ENCODE measurements at places on chromosomes 7 and 10.

GRCh38 chr10:99125879-99126278, 109.8 kb downstream of the HPSE2 start:
- DNase-seq, result peak; percentile 3

DNA sequence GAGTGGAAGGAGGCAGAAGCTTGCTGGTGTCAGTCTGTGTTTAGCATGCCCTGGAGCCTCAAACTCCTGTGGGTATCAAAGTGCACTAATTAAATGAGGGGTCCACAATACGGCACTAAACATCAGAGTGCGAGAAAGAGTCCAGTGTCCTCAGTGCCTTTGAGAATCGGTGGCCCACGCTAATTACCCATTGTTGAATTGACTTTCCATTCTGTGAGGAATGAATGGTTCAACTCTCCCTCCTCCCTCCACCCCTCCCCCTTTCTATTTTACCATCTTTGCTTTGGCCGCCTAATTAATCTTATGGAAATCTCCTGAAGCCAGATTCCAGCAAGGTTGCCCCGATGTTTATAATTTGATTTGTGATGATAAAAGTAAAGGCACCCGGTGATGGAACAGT, 217.8 kb downstream of the TFEC start:
- DNase-seq, result no peak

GRCh38 chr10:4141471-4141870, 356.5 kb upstream of the KLF6 start:
- DNase-seq, result no peak

GRCh38 chr7:119964788-119965542, 308.0 kb upstream of the KCND2 start:
- DNase-seq, result no peak

DNA sequence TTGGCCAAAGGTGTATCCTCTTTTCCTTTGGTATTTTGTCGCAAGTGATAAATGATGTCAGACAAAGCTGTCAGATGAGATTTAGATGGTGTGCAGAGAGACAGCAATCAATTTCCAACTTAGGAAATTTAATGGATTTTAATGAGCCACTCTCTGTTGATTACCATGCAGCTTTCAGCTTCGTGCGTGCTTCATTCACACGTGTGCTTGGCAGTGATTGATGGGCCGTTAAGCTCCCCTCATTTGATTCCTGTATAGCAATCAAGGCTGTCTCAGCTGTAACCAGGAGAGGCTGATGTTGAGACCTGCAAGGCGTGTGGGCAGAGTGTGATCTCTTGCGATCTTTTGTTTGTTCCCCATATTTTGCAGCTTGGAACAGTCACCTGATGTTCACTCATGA, 439.6 kb downstream of the CALN1 start:
- no peak for DNase-seq

- no peak for DNase-seq
These were observed 28.3 kb downstream of the C1GALT1 start for GRCh38 chr7:7210475-7211237.

- no peak for DNase-seq
These were observed 10.8 kb upstream of the LRRC4 start for GRCh38 chr7:128042012-128042411.

DNA sequence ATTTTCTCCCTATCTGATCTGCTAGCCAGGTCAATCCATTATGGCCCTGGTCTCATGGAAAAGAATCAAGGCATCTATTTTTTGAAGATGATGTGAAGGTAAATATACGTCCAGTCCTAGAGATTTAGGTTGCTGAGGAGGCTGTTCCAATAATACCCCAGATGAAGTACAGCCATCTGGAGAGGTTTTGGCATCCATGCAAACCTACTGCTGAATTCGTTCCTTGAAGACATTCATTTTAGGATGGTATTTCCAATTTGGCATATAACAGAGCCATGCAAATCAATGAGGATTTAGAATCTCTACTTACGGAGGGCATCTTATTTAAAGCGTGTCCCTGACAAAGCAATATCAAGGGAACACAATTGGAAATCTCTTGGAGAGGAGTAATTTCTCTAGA, 465.5 kb downstream of the KCNMA1 start:
- DNase-seq, result no peak

DNA sequence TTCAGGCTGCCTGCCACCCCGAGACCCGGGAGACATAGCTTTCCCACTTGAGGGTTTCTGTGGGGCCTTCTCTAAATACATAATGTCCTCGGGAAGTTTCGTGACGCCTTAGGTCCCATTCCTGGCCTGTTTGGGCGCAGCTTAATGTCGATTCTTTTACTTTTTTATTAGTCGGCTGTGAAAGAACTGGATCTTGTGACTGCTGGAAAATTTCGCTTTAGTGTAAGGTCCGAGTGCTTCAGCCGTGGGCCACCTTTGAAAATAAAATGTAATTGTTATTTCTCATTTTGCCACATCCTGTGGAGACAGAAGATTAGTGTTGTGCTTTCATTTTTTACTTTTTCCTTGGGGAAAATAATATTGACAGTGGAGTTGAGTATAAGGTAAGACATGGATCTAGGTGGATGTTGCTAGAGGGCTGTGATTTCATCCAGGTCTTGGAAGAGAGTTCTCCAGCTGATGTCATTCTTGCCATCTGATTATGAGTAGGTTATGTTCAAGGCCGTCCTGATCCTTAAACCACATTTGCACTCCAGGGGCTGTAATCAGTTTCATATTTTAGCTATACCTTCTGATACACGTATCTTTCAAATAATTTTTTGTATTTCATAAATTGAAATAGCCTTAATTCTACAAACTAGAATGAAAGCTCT, 830 bp downstream of the RAB18 start:
- DNase-seq, result no peak

- peak; percentile 66 for DNase-seq
These were observed 300.4 kb upstream of the NFE2L3 start for GRCh38 chr7:25851332-25852210.

DNA sequence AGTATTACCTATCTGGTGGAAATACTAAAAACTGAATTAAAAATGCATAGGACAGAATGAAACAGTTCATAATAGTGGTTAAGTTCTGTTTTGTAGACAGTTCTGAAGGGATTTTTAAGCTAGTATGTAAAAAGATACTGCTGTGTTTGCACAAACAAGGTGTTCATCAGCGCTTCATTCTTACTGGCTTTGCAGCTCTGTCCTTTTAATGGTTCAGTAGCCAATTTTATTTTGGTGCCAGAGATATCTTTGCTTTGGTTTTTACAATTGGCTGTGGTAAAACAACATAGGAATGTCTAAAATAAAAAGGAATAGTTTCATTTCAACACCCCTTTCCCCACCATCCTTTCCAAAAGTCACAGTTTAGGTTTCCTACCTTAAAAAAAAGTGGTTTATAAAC, 33.0 kb downstream of the STAM start:
- DNase-seq, result no peak

DNA sequence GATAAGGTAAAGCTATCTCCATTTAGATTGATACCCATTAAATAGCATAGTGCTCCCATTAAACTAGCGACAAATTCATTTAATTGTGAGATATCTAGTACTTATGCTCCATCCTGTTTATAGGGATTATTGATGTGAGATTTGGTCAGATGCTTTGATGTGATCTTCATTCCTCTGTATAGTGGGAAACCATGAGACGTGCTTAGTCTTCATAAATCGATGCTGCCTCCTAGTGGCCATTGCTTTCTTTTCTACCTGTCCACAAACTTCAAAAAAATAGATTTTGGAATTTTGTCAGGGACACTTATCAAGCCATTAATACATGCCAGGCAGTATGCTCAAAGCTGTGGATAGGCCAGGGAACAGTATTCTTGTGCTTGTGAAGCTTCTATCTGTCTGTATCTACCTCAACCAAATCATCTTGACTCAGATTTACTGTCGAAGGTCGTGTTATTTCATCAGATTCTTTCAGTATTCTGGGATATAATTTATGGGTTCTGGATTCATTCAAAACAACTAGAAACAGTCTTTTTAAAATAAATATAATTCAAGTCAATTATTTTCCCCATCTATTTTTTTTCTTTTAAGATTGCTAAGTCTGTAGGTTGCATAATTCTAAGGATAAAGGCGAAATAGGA, 12.0 kb downstream of the LSM8 start:
- peak; percentile 70 for DNase-seq

DNA sequence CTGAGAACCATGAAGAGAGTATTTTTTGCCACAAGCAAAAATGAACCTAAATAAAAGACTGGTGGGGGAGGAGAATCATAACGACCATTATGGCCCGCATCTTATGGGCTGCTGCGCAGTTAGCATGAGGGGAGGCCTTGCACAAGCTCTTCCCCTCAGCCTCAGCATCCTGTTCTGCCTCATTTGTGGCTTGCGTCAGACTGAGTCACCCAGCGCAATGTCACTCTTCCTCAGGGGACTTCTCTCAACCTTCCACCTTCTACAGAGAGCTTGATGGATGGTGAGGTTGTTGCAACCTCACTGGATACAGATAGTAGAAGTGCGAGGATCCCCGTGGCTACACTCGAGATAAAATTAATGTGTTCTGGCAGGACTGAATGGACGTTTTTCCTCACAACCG, 16.8 kb upstream of the GPR15LG start:
- no peak for DNase-seq

DNA sequence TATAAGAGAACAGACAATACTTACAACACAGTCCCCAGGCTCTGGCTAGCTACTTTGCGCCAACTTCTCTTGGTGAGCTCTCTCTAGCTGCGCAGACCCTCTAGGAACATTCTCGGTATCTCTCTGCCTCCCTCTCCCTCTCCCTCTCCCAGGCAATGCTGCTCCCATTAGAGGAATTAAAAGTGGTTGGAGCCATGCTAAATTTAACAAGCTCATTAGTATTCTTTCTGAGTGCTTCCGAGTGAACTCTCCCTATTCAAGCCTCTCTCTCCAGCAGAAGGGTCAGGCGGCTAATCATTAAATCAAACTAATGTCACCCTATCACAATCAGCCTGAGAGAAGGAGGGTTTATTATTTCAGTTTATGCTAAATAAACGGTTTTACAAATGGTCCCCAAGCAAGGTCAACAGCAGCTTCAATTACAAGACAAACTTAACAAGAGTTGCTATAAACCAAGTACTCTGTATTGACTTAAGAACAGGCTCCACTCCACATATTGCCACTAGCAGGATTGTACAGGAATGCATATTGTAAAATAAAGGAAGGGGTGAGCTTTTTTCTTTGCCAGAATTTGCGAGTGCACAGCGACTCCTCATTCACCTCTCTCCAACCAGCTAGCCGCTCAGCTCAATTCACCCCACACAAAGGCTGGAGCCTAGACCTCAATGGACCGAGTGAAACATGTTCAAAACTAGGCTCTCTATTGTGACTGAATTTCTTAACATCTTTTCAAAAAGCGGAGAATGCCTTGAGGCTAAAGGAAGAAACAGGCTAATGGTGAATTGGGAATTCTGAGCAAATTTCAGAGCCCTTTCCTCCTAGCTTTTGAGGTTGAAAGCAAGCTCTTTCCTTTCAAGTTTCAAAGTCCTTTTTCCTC, 84.4 kb downstream of the GLI3 start:
- DNase-seq, result no peak

DNA sequence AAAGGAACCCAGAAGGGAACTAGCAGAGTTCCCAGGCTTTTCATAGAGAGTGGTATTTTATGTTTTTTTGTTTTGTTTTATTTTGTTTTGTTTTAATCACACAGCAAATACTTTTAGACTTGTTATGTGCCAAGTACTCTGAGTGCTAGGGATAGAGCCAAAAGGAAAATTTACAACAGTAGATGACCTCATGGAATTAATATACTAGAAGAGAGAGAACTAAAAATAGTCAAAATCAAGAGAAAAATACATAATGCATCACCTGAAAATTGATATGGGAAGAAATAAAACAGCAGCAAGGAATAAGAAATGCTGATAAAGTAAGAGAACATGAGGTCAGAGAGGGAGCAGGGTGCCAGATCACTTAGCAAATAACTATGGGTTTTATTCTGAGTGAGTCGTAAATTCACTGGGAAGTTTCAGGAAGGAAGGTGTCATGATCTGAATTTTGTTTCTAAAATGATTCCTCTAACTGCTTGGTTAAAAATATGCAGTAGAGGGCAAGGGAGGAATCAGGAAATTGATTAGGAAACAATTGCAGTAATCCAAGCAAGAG, 351.0 kb downstream of the ANKRD7 start:
- DNase-seq, result no peak

- no peak for DNase-seq
These were observed 200.0 kb upstream of the AGK start for GRCh38 chr7:141351175-141351574.

DNA sequence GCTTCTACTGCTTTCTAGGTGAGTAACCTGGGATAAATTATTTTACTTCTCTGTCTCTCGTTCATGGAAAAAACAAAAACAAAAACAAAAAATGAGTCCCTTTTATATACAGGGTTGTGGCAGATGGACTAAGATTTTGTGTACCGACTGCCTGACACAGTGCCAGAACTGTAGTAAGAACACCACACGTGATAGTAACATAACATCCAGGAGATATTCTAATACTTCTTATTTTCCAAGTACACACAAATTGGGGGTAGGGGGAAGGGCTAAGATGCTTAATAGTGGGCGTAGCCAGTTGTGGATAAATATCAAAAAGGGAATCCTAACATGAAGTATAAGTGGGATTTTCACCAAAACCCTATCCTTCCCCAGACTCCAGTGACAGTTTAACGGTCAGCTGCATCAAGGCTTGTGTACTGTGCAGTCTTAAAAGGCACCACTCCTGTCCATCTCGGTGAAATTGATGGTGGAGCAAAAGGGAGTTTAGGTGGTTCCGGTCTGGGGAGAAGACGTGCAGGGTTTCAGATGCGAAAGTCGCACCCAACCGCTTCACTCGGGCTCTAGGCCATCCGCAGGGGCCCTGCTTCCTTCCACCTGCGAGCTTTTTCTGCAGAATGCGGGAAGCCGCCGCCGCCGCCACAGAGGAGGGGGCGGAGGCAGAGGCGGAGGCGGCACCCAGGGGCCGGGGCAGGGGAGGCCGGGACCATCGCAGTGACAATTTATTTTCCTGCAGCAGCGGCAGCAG, at the start of gene STAMBPL1:
Gene STAMBPL1, plus strand, starts transcription at position 712 of the 748 bp plus-strand sequence. CDS start 21,464 bp downstream, outside the sequence.
- peak; percentile 67 for DNase-seq

Measured in NCI-H1694 treated with DMSO at 0.1 percent for 48 hours (cell line).